ENCODE measurements at places on chromosomes 11 and 22.

DNA sequence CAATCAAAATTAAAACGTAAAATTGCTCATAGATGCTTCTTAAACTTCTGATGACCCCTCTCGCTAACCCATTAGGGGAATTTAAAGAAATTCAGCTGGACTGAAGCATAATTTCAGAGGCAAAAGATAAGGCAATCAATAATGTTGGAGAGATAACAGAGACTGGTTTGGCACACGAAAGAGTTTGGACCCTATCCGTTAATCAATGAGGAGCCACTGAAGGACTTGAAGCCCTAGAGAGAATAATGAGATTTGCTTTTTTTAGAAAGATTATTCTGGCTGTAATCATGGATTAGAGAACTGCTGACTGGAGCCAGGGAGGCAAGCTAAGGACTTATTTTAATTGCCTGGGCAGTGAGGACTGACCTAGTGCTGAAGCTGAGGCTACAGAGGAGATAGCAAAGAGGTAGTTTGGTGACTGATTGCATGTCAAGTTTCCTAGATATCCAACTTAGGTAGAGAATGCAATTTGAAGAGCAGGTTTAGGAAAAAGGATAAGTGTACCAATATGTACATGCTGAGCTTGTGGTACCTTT is 11.9 kb upstream of the ARHGAP42 start:
- H3K27me3 ChIP-seq = no peaks in the 10 kb centered on the region
- H3K36me3 ChIP-seq = no peaks in the 10 kb centered on the region
- no peak overlapping the region for H3K4me3 ChIP-seq
- H3K27ac ChIP-seq = no peak overlapping the region

DNA sequence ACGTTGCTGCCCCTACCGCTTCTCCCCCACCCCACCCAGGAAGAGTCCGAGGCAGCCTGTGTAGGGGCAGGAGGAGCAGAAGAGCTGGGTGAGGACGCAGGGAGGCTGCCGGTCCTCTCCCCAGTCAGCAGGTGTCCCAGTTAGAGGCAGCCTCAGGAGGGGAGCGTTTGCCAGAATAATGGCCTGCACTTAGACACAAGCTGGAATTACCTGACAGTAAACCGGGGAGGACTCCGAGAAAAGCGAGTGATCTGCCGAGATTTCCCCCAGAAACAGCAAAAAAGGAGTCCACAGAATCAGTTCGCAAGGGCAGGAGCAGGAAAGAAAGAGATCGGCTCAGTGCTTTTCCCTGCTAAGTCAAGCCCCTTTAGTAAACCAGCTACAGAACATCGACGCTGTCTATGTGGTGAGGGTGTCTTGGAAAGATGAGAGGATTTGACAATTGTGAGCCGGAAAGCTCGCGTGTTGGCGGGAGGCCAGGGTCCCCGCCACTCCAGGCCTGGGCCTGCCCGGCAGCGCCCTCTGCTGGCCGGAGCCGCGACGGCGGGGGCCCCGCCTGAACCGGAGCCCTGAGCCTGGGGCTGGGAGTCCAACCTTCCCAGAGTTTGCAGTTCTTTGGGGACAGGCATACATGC is 17.7 kb upstream of the THRSP start:
- no peaks in the 10 kb centered on the region for H3K27me3 ChIP-seq
- peak; percentile 60 for DNase-seq
- H3K4me1 ChIP-seq = peaks cover 68% of the 10 kb centered on the region
- H3K4me3 ChIP-seq = peak overlapping the region; percentile 77
- peak overlapping the region; percentile 35 for H3K27ac ChIP-seq
- H3K36me3 ChIP-seq = no peaks in the 10 kb centered on the region

- H3K4me1 ChIP-seq = peaks cover 79% of the 10 kb centered on the region
- peak overlapping the region; percentile 75 for H3K4me3 ChIP-seq
- peak overlapping the region; percentile 99 for H3K27ac ChIP-seq
Observed at GRCh38 chr22:19962909-19963806, 21.5 kb upstream of the TXNRD2 start.

DNA sequence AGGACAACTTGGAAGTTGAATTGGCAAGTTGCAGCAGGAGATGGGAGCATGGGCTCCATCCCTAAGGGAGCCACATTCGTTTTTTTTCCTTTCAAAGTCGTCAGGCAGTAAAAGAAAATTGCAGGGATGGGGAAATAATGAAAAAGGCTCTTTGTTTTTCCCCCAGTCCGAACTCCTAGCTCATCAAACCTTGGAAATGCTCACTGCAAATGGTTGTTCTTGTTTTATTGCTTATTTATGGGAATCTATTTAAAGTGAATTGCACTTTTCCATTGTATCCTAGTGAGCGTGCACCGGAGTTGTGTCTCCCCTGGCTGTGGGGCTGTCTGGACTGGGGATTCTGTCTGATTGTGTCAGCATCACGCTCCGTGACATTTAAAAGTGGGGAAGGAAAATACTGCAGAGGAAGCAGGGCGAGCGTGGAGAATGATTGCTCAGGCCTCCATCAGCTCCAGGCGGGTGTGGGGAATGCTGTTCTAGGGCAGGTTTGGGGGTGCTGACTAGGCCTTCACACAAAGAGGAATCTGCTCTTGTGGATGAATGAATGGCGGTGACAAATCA is 306.4 kb downstream of the KIRREL3 start:
- no peak overlapping the region for H3K27ac ChIP-seq
- H3K4me1 ChIP-seq = no peaks in the 10 kb centered on the region
- H3K27me3 ChIP-seq = peaks cover 48% of the 10 kb centered on the region
- no peak for DNase-seq
- no peaks in the 10 kb centered on the region for H3K36me3 ChIP-seq

DNA sequence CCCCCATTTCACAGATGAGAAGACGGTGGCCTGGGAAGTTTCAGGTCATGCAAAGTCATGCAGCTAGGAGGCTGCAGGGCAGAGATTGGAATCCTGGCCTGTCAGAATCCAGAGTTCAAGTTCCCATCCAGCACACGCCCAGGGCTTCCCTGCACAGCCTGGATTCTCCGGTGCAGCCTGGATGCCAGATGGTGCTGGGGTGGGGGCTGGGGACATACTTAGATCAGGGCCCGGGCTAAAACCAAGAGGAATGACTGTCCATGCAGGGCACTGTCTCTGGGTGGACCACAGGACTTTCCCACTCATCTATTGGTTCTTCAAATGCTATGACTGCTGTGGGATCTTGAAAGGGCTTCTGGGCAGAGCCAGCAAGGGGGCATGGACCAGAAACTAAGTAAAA is 24.6 kb downstream of the LMO1 start:
- H3K4me1 ChIP-seq = no peaks in the 10 kb centered on the region
- H3K36me3 ChIP-seq = no peaks in the 10 kb centered on the region
- peaks cover 1% of the 10 kb centered on the region for H3K27me3 ChIP-seq
- no peak overlapping the region for H3K4me3 ChIP-seq
- no peak overlapping the region for H3K27ac ChIP-seq

GRCh38 chr11:83558281-83558680 is 272.1 kb upstream of the CCDC90B start:
- no peak overlapping the region for H3K4me3 ChIP-seq
- no peak for DNase-seq
- no peak overlapping the region for H3K27ac ChIP-seq

DNA sequence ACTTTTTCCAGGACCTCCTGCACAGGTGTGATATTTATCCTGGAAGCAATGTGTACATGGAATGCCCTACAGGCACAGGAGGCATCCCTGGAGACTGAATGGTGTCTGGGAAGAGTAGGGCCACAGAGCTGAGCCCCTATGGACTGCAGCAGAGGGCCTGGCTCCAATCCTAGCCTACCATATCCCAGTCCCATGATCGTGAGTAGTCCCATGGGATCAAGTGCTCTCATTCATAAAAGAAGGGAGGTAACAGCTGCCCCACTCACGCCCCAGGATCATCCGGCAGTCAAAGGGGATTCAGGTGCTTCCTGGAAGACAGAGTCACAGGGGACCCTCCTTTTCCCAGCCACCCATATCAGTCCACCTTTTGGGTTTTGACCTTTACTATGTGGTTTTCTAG is 24.0 kb downstream of the ANKK1 start:
- H3K4me1 ChIP-seq = no peaks in the 10 kb centered on the region
- no peaks in the 10 kb centered on the region for H3K36me3 ChIP-seq
- H3K4me3 ChIP-seq = no peak overlapping the region

GRCh38 chr22:29738118-29738815 is 18.5 kb downstream of the CABP7 start:
- no peaks in the 10 kb centered on the region for H3K27me3 ChIP-seq
- no peak overlapping the region for H3K4me3 ChIP-seq
- no peaks in the 10 kb centered on the region for H3K4me1 ChIP-seq

DNA sequence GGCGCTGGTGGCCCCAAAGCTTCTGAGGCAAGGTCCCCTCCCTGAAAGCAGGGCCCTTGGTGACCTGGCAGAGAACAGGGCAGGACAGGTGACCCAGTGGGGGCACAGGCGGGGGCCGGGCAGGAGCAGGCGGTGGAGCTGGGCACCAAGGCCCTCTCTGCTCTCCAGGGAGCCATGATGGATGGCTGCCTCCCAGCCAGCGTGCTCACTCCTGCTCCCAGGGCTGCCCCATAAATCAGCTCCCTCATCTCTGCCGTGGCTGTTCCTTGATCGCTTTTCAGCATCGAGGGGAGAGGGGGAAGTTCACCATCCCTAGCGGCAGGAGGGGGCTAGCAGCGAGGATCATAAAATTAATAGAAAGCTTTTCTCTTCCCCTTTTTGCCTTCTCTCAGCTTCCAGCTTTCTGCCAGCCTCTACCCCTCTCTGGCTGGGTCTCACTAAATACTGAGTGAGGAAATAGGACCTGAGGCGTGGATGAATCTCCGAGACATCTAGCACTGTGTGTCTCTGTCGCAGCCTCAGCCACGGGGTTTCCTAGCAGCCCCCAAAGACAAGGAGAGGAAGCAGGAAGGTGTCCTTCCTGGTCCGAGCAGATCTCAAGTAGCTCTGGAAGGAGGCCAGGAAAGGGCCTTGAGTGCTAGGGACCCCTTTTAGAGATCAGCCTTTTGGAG is 22.2 kb upstream of the ELFN2 start:
- H3K4me3 ChIP-seq = no peak overlapping the region
- peaks cover 7% of the 10 kb centered on the region for H3K4me1 ChIP-seq
- DNase-seq = no peak
- no peak overlapping the region for H3K27ac ChIP-seq

- H3K36me3 ChIP-seq = no peaks in the 10 kb centered on the region
- H3K4me1 ChIP-seq = peaks cover 15% of the 10 kb centered on the region
- no peak overlapping the region for H3K27ac ChIP-seq
- H3K4me3 ChIP-seq = no peak overlapping the region
- H3K27me3 ChIP-seq = no peaks in the 10 kb centered on the region
Observed at GRCh38 chr11:108117746-108118371, 3.5 kb upstream of the ACAT1 start.

- peaks cover 24% of the 10 kb centered on the region for H3K4me1 ChIP-seq
- no peaks in the 10 kb centered on the region for H3K36me3 ChIP-seq
- peak overlapping the region; percentile 74 for H3K4me3 ChIP-seq
- H3K27me3 ChIP-seq = no peaks in the 10 kb centered on the region
Observed at GRCh38 chr22:41382098-41382578, 396 bp downstream of the TEF start.

DNA sequence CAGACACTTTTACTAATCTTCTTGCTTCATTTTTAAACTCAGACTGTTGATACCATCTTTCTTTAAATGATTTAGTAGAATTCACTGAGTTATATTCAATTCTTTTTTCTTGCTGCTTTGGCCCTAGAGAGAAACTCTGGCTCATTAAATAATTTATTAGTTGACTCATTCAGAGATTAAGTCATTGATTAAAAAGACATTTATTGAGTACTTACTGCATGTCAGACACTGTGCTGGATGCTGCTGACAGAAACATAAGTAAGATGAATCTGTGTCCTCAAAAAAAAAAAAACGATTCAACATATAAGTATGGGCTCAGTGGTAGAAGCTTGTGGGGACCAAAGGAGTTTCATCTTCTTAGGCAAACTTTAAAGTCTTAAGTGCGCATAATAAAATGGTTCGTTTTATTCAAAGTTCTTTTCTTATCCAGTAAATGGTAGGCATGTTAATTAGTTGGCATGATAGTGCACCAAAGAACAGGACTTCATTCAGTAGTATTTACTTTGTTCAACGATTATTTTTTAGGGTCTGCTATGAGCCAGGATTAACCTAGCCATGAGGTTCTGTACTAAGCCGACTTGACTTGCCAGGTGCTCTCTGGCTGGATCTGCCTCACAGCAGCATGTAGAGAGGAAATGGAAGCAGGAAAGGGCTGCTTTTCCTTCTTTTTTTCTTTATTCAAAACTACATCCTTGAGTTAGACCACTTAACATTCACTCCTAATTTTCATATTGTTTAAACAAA is 281.0 kb upstream of the CTSC start:
- no peak for DNase-seq
- H3K27me3 ChIP-seq = no peaks in the 10 kb centered on the region
- no peak overlapping the region for H3K4me3 ChIP-seq
- no peaks in the 10 kb centered on the region for H3K4me1 ChIP-seq

DNA sequence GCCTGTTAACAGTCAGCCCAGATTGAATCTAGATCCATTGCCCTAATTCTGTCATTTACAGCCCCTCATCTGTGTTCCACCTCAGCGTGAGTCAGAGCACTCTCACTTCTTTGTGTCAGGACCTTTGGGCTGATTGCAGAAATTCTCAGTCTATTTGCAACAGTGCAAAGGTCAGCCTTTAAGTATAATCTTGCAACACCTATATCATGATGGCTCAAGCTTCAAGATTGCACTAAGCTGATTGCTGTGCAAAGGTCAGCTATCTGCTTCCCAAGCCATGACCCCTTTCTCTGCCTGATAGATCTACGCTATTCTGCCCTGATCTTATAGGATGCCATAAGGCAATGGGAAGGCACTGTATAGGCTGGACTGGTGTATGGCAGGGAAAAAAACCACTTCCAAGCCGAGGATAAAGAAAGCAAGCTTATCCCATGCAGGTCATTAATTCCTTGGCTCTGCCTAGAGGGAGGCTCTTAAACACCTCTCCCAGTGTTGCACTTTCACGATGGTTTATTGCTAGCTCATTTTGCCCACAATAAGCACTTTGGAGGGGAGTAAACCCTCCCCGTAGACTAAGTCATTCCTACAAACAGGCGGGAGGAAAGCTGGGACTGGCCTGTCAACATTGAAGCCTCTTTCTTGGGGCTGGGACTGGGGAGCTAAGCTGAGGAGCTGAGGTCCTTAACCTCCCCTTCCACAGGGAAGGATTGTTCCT is 100.6 kb downstream of the RRAS2 start:
- H3K27ac ChIP-seq = no peak overlapping the region
- no peaks in the 10 kb centered on the region for H3K27me3 ChIP-seq
- H3K4me1 ChIP-seq = peaks cover 11% of the 10 kb centered on the region
- no peak overlapping the region for H3K4me3 ChIP-seq
- DNase-seq = peak; percentile 65
- no peaks in the 10 kb centered on the region for H3K36me3 ChIP-seq

DNA sequence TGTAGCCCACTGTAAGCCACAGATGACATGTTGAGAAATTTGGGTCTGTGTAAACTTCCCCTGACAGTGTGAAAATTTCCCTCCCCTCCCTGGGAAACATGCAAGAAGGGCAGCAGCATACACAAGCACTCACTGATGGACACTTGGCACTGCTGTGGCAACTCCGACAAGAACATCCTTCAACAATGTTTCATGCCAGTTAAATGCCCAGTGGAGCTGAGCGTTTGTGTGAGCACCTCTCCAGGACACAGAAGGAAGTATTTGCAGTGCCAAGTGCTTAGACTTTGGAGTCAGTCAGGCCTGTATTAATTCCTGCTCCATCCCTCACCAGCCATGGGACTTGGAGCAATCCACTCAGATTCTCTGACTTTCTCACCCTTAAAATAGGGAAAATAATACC is 17.7 kb downstream of the C11orf87 start:
- no peaks in the 10 kb centered on the region for H3K27me3 ChIP-seq
- H3K4me3 ChIP-seq = no peak overlapping the region
- no peaks in the 10 kb centered on the region for H3K4me1 ChIP-seq
- DNase-seq = no peak
- H3K27ac ChIP-seq = no peak overlapping the region

Measured in HepG2 (cell line).